ENCODE measurements at places on chromosomes 7 and 10.

DNA sequence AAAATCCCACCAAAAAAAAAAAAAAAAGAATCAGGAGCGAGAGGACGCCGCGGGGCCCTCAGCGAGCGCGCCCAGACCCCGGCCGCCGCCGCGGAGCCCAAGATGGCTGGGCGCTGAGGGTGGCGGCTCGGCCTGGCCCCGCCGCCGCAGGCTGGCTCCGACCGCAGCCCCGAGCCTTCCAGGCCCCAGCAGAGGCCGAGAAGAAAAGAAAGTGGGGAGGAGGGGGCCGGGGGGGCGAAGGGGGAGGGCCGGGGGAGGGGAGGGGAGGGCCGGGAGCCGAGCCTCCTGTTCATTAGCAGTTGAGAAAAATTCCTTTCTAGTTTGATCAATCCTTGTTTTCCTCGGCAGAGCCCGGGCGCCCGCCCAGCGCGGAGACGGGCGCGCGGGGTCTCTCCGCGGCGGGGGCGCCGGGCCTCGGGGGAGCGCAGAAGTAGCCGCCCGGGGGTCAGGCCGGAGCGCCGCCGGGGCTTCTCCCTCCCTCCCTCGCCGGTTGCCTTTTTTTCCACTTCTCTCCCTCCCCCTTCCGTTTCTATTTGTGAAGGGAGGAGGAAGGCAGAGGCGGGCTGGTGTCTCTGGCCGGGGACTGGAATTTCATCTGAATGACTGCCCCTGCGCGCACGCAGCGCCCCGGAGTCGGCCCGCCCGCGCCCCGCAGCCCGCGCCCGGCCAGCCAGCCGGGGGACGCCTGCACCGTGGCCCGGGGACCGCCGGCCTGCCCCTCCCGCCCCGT, 778 bp upstream of the TRIM8 start:
- DNase-seq, result peak; percentile 63

GRCh38 chr7:2445898-2446555, 30.2 kb downstream of the GRIFIN start:
- no peak for DNase-seq

- DNase-seq, result no peak
Observed at GRCh38 chr7:127525866-127526480, 59.4 kb downstream of the GCC1 start.

- DNase-seq, result no peak
Observed at GRCh38 chr10:71233482-71233892, 21.1 kb downstream of the UNC5B start.

GRCh38 chr7:138565071-138565450, 105.0 kb downstream of the TRIM24 start:
- no peak for DNase-seq

DNA sequence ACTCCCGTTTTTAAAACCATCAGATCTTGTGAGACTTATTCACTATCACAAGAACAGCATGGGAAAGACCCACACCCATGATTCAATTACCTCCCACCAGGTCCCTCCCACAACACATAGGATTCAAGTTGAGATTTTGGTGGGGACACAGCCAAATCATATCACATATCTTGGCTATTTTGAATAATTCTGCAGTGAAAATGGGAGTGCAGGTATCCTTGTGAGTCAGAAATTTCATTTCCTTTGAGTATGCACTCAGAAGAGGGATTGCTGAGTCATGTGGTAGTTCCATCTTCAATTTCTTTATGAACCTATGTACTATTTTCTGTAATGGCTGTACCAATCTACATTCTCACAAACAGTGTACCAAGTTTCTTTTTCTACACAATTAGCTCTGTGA, 125.8 kb downstream of the ANKRD7 start:
- no peak for DNase-seq

GRCh38 chr10:28922861-28923260, 245.5 kb downstream of the BAMBI start:
- DNase-seq, result no peak

DNA sequence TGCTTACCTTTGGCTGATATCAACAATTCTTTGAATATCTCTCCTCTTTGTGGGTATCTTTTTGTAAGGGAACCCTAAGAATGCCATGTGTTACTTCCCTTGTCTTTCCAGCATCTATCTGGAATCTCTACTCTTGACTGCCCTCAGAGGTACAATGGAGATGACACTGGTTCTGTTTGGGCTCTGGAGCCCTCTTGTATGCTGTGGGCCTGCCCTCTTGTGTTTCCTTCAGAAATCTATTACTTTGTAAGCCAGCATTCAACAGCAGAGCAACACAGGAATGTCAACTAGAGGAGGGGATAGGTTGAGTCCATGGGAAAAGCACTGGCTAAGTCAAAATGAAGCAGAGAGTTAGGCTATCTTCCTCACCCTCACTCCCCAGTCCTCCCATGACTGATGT, 142.3 kb downstream of the XPNPEP1 start:
- DNase-seq, result no peak

DNA sequence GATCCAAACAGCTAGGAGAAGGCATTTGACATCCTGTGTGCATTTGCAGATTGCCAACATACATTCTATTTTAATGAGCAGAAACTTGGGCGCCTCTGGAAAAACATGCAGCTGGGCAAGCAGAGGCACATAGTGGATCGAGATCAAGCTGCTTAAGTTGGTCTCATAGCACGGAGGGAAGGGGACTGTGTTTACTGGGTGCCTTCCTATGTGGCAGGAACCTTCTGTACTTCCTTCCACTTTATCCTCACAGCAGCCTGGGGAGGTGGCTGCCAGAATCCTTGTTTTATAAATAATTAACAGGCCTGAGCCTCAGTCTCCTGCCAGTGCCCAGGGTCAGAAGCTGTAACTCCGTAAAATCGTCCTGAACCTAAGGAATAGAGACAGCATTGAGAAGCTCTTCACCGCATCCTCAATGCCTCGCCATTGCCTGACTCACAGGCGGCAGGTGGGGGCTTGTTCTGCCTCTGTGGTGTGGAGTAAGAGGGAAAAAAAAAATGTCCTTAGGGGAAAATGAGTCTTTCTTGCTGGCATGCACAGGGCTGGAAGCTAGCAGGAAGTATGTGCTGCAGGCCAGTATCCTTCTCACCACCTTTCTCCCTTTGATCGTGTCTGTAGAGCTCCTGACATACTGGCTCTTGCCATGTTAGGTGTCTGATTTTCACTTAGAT, 6.2 kb downstream of the VWA2 start:
- no peak for DNase-seq
